ENCODE measurements at places on chromosomes 16 and 17.

- DNase-seq = no peak
Measured at GRCh38 chr16:88817785-88818574, 6.3 kb upstream of the APRT start.

DNA sequence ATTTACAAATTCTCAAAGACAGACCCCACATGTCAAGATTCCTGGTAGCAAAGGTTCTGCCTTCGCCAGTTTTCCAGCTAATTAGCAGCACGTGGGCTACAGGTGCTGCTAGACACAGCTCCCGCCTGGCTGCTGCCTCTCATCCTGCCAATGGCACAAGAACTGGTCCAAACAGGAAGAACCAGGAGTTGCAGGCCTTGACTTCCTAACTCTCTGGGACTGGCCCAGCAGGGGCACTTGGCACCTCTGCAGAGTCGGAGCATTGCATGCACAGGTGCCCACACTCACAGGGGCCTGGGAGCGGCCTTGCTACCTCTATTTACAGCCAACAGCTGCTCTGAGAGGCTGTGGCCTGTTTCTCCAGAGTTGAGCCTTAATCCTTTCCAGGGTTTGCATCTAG, 39.6 kb downstream of the TK2 start:
- no peak for DNase-seq

DNA sequence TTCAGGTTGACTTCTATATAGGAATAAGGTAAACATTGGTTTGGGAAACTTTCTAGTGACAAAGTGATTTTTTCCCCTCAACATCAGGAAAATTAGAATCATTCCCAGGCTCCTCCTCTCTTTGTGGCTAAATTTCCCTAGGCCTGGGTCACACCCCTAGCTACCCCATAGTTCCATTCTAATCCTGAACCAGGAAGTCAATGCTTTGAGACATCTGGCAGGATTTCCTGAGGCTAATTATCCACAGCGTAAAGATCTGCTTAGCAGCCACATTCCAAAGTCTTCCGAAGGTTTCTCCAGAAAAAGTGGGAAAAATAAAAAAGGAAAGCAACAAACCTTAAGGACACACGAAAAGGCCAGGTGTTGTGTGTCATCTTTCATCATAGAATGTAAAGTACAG, 60.3 kb upstream of the CORO6 start:
- DNase-seq = no peak

GRCh38 chr16:88842806-88843205, 13.9 kb downstream of the GALNS start:
- DNase-seq = no peak

Data from T follicular helper cell (primary cell).